ENCODE measurements at places on chromosomes 12 and 14. TPM values are rescaled to one million over a fixed set of nuclear protein-coding genes. Genes with fewer than 3 reads are reported as not detected.

The SLC5A8 gene
- not detected for total RNA-seq

The MYF5 gene
- total RNA-seq = not detected

The SALL2 gene
- 1.6 TPM for total RNA-seq

The PLBD1 gene
- total RNA-seq = 11.4 TPM

The KIF26A gene
- total RNA-seq = 0.14 TPM

The KRT78 gene
- total RNA-seq = not detected

The RNASE3 gene
- total RNA-seq = not detected

The BMP4 gene
- 18.9 TPM for total RNA-seq

The UNC79 gene
- total RNA-seq = under 0.01 TPM

The RILPL1 gene
- total RNA-seq = 14.4 TPM

The IFI27 gene
- 43.2 TPM for total RNA-seq

The ACYP1 gene
- 1.3 TPM for total RNA-seq

The KCNJ8 gene
- total RNA-seq = not detected

The GLIPR1L1 gene
- total RNA-seq = not detected

The COCH gene
- 4.0 TPM for total RNA-seq

The PPM1A gene
- total RNA-seq = 33.0 TPM

The NDRG2 gene
- 1.7 TPM for total RNA-seq

The KCNC2 gene
- total RNA-seq = not detected

The SCARB1 gene
- 14.0 TPM for total RNA-seq

The DTX1 gene
- total RNA-seq = under 0.01 TPM

The SYCP3 gene
- total RNA-seq = under 0.01 TPM

The CALM1 gene
- 139 TPM for total RNA-seq

The GLTP gene
- 51.9 TPM for total RNA-seq

The TMEM63C gene
- total RNA-seq = under 0.01 TPM

The PTCSC3 gene
- not detected for total RNA-seq

The MOAP1 gene
- 12.9 TPM for total RNA-seq

The RIPK3 gene
- total RNA-seq = not detected

The ARPC3 gene
- total RNA-seq = 247 TPM

The SYNE2 gene
- total RNA-seq = 13.5 TPM

The TC2N gene
- total RNA-seq = under 0.01 TPM

The MUCL1 gene
- total RNA-seq = not detected

The LRP1-AS gene
- not detected for total RNA-seq

The SYNJ2BP gene
- total RNA-seq = 22.5 TPM

The NXPH4 gene
- 1.8 TPM for total RNA-seq

The STXBP6 gene
- total RNA-seq = 5.6 TPM

The ISCA2 gene
- total RNA-seq = 11.0 TPM

The PRH1 gene
- 24.1 TPM for total RNA-seq

The ACRBP gene
- 0.14 TPM for total RNA-seq

The SIX1 gene
- 0.57 TPM for total RNA-seq

The PTPRR gene
- 1.1 TPM for total RNA-seq

The GPR135 gene
- 4.2 TPM for total RNA-seq

The SPRING1 gene
- total RNA-seq = 43.2 TPM
